ENCODE measurements at places on chromosomes 12 and 14.

GRCh38 chr12:77667101-77667500 lies 163.6 kb upstream of the NAV3 start:
- DNase-seq: no peak

GRCh38 chr14:29584992-29585391 lies 342.7 kb downstream of the PRKD1 start:
- peak; percentile 77 for DNase-seq

- no peak for DNase-seq
Observed at GRCh38 chr12:113271853-113272561, 50.7 kb downstream of the TPCN1 start.

DNA sequence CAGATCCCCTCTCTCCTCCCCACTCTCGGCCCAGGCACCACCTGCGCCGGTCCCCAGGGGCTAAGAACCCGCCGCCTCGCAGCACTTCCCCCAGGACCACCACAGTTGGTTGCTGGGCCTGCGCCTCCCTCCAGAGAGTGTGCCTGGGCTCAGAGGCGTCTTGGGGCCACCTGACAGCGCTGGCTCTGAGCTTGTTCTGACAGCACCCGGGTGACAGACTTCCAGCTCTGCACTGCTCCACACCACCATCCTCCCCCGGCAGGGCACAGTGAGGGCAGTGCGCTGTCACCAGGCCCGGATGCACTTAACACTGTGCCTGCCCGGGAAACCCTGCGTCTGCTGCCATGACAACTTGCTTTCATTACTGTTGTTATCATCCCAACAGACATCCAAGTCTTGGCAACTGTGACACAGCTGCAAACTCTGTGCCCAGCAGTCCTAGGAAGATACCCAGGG lies 6.6 kb downstream of the BRF1 start:
- DNase-seq: peak; percentile 76

DNA sequence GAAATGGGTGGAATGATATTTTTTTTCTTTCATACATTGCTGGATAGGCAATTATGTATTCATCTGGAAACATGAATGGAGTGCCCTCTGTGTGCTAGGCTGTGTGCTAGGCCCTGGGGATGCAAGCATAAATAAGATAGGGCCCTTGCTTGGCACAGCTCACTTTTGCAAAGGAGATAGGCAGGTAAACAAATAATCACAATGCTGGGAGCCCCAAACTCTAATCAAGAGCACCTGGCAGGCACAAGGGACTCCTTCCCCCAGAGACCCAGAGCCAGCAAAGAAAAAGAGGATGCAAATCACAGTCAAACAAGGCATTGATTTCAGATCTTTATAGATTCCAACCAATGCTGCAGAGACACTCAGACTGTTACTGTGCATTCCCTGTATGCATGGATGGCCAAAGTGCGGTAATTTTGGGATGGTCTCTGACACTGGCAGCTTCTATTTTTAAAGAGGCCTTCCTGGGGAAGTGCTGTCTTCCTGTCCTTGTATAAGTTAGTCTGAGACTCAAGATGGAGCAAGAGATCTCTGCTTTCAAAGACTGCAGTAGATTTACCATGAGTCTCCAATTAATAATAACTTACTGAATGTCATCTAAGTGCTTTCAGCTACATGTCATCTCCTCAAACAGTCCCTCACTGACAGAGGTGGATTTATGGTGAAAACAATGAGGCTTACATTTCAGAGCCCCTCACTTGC lies 45.1 kb upstream of the CPM start:
- DNase-seq: peak; percentile 56

DNA sequence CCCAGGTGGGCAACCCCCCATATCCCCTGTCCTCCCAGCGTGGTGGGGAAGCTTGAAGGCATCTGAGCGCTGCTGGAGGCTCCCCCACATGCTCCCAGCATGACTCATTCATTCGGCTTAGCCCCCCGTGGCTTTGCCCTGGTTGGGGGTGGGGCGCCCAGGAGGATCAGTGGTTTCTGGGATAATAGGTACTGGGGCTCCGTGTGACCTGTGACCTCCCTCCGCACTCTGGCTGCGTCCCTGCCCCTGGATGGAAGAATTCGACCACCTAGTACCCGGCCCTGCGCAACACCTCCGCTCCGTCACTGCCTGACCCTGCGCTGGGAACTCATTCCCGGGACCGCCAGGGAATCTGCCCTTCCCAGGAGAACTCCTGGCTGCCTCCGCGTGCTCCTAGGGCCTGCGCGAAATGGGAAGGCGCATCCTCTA lies 120.1 kb downstream of the AACS start:
- DNase-seq: no peak

- no peak for DNase-seq
Observed at GRCh38 chr12:50401500-50402081, 906 bp downstream of the LARP4 start.

- DNase-seq: no peak
Observed at GRCh38 chr12:82529101-82529500, 157.6 kb upstream of the TMTC2 start.

Data from NCI-H1436 (cell line).